ENCODE measurements at places on chromosomes 2 and 18.

GRCh38 chr18:49754866-49755265 is 58.5 kb downstream of the ACAA2 start:
- DNase-seq = no peak

GRCh38 chr2:73337828-73338227 is 44.5 kb upstream of the EGR4 start:
- DNase-seq = no peak

- no peak for DNase-seq
Observed at GRCh38 chr2:95024960-95025405, 525 bp upstream of the MAL start.

GRCh38 chr2:33058716-33059470 is 112.1 kb downstream of the LTBP1 start:
- DNase-seq = no peak

DNA sequence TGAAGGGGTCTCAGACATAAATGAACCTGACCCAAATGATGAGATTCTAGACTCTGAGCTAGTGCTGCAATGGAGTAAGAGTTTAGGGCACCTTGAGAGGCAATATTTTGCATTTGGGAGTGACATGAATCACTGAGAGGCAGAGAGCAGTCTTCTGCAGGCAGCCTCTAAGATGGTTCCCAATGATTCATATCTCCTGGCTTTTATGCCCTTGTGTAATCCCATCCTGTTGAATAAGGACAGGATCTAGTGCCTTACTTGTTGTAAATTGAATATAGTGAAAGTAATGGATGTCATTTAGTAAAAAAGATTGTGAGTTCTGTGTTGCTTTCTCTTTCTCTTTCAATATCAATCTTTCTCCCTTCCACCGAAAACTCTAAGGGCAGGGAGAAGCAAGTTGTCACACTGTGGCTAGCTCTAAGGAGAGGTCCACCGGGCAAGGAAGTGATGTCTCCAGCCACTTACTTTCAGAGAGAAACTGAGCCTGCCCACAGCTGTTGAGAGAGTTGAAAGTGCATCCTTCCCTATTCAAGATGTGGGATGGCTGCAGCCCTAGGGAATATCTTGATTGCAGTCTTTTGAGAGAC is 144.7 kb downstream of the TRIB2 start:
- no peak for DNase-seq

DNA sequence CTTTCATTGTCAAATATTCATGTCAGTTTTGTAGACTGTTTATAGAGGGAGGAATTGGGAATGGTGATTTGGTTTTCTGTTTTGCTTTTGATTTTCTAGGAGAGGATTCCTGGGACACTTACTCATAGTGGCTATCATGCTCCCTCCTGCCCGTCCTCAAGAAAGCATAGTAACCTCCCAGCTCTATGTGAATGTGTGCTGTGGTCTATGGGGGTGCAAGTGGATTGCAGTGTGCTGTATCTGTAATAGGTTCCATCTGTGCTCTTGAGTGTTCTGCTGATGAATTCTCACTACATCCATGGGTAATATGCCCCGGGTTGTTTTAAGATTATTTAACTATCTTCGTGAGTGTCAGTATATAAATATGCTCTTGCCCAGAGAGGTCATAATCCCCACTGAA is 811.3 kb downstream of the CNTNAP5 start:
- no peak for DNase-seq

GRCh38 chr2:121128741-121129659 is 156.0 kb downstream of the TFCP2L1 start:
- DNase-seq = no peak

- DNase-seq = no peak
Observed at GRCh38 chr2:28276076-28276618, 116.5 kb upstream of the FOSL2 start.

GRCh38 chr18:24801001-24801400 is 340.6 kb downstream of the HRH4 start:
- no peak for DNase-seq

DNA sequence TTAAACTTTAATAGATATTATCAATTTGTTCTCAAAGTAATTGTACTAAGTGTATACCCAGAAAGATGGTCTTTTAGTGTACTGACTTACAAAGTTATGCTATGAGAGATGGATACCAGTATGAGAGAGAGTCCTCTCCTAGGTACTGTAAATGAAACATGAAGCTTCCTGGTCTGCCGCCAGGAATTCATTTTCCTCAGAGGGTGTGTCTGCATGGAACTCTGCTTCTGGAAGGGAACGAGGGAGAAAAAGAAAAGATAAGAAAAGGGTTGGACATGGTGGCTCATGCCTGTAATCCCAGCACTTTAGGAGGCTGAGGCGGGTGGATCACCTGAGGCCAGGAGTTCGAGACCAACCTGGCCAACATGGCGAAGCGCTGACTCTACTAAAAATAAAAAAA is 2.2 kb upstream of the SSB start:
- DNase-seq = no peak

DNA sequence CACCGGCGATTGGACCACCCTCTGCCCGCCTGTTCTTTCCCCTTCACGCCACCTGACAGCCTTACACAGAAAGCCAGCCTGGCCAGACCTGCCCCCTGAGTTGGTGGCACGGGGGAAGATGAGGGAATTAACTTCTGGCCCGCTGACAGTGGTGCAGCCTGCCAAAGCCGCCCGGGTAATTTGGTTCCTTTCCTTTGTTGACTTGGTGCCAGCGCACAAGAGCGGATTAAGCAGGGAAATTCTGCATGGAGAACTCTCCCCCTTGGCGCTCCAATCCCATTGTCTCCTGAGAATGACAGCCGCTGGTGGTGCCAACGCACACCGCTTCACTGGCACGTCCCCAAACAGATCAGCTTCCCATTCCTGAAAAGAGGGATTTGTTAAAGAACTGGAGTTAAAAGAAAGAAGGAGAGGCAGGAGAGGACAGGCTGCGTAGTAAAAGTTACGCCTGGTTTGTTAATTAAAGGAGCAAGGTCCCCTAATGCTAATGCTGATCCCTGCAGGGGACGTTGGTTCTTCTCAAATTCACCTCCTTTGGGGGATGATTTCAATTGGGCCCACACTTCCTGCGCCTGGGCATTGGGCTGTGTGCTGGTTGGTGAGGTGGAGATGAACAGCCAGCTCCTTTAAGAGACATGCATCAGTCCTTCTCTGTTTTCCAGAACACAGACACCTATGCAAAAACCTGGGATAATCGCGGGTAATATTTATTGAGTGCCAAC is 286.8 kb downstream of the MYCN start:
- no peak for DNase-seq

DNA sequence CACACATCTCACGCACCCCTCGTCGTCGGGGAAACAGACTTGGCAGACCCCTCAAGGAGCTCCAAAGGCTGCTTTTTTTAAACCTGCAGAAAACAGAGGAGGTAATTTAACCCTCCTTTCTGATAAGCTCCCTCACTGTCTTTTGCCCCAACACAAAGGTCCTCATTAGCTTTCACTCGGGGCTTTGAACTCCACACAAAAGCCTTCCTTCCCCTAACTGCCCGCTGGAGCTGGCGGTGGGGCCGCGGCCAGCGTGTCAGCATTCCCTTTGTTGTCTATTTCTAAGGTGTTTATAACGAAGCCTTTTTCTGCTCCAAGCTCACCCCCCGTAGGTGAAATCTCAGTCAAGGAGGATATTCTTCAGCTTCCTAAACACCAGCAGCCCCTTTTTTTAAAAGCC is 43.5 kb upstream of the ID2 start:
- DNase-seq = no peak

DNA sequence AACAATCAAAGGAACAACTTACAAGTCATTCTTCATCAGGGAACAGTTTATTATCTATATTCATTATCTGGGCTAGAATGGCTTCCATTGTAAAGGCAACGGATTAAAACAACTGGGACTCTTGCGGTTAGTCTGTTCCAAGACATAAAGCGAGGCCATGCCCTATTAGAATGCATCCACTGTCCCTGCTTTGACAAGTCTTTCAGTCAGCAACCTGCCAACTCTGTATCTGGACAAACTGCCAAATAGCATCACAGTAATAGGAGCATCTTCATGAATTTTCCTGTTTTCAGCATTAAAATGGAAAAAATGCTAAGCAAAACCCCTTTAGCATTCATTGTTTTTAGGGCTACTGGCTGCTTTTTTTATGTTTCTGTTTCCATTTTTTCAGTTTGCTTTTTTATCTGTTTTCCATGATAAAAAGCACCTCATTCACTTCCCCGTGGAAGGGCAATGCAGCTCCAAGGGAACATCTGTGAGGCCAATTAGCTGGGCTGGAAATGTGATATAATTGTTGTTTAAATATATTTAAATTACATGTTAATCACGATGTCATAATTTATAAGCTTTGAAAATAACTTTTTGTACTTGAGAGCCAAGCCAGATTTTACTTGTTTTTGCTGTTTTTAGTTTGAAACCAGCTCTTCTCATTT is 834.3 kb downstream of the CPS1 start:
- no peak for DNase-seq

DNA sequence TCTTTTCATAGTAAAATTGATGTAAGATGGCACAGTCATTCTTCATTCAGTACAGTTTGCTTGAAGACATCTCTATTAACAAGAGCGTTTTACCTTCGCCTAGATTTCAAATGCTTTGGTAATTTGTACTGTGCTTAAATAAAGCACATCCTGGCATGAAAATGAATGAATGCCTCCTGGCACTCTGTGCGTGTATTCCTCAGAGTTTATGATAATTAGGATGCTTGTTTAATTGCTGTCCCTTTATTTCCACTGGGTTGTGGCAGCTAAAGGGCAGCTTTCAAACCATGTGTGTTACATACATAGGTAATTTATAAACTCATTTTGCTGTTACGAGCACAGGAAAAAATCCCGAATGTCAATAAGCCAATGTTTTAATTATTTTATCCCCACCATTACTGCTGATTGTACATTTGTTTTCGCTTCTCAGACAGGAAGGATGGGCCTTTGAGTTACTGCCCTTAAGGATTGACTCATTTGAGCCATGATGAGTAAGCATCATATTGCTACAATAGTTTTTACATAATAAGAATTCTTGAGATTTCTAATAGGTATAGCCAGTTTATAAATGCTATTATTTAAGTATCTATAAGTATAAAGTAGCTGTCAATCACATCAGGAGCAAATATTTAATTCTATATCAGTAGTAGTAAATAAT is 516.5 kb downstream of the XIRP2 start:
- no peak for DNase-seq

GRCh38 chr18:42838546-42839145 is 276.8 kb downstream of the RIT2 start:
- no peak for DNase-seq

DNA sequence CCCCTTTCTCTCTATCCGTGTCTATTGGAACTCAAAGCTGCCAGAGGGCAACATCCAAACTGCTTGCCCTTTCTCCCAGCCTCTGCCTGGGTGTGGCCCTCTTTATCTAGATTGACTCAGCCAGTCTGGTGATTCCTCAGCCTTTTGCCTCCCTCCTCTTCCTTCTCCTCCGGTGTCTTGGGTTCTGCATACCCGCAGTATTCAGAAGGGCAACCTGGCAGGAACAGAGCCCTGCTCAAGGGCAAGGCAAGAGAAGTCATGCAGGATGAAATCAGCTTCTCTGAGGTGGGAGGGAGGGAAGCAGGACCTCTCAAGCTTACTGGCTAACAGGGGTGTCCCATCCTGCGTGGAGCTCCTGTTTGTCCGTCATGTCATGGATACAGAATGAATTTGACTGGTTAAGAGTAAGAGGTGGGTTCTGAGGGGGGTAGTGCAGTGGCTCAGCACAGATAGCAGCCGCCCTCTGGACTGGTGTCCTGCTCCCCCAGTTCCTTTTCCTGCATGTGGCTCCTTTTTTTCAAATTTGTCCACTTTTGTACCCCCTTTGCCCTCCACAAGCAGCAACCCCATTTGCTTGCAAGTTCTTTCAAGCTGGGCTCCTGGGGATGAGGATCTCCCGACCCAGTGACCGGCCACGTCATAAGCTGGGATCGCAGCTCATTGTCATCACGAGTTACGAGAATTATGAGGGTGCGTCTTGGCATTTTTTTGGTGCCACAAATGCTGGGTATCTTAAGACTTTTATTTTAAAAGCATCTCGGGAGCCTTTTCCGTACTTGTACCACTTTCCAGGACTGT is 154.1 kb downstream of the FHOD3 start:
- no peak for DNase-seq
